ENCODE measurements at places on chromosomes 13 and 19.
A peak's percentile ranks its signal among the peaks of the same experiment; 100 is the strongest.

- DNase-seq, result no peak
Observed at GRCh38 chr13:88802886-88803285, 1131.7 kb downstream of the SLITRK5 start.

DNA sequence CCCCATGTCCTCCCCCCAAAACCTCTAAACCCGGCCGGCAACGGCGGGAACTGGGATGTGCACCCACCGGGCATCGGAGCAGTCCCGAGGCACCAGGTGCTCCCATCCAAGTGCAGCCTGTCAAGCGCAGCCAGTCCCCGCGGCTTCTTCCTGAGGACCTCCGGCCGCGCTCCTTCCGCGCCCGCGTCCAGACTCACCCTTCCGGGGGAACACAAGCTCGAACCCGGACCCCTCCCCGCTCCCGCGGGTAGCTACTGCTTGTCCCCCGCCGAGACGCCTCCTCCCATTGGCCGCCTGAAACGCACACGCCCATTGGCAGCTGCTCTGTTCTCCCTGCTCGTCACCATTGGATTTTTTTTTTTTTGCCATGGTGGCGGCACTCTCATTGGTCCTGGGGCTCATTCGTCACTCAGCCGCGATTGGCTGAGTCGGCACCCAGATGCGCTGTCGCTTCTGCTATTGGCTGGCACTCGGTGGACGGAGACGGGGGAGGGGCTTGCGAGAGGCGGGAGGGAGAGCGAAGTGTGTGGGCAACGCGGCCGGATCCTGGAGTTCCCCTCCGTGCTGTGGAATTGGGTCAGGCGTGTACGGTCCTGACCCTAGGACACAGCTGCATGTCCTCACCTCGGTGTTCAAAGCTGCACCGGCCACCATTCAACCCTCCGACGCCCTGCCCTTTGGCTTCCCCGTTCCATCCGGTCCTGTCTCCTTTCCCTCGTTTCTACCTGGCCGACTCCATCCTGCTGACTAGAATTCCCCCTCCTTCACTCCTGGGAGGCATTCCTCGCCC is at the start of gene TYK2:
TSS of gene TYK2 (minus strand) at position 260 of the 790 bp plus-strand sequence. CDS start 2,166 bp downstream, outside the sequence.
- peak; percentile 97 for DNase-seq

DNA sequence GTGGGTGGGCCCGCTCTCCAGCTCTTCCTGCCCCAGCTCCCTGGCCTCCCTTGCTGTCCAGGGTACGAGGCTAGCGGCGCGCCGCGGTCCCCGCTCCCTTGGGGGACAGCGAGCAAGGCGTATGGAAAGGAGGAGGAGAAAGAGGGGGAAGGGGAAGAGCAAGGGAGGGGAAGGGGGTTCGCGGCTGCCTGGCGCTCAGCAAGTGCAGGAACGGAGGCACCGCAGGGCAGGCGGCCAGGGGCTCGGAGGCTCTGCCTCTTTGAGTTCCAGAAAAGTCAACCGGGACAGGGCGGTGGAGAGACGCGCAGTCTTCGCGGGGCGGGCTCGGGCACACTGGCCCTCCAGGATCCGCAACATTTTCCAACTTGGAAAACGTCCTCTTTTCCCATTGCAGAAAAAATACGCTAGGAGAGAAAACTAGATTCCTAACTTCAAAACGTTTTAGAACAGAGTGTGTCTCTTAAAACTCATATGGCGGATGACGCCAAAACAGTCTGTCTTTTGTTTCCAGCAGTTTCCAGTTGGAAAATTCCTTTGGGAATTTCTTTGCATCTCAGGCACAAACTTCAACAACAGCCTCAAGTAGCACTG is 23.1 kb upstream of the TNFRSF19 start:
- no peak for DNase-seq

DNA sequence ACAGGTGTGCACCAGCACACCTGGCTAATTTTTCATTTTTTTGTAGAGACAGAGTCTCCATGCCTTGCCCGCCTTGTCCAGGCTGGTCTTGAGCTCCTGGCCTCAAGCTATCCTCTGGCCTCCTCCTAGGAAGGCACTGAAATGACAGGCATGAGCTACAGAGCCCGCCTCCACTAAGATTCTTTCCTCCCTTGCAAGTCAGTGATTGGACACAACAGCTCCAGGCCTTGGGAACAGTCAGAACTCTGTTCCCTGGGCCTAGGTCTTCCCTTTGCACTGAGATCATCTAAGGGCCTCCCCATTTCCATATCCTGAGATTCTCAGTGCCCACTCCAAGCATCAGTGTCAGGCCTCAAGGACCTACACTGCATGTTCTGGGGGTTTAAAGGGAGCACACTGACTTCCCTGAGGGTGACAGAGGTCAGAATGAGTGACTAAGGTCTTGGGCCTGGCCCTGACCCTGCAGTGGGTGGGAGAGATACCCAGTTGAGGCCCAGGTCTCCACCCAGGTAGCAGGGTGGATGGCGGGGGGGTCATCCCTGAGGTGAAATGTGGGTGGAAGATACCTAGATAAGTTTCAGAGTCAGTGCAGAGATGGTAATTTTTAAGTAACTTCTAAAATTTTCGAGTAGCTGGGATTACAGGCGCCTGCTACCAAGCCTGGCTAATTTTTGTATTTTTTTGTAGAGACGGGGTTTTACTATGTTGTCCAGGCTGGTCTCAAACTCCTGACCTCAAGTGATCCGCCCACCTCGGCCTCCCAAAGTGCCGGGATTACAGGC is 17.3 kb upstream of the ERCC1 start:
- no peak for DNase-seq

DNA sequence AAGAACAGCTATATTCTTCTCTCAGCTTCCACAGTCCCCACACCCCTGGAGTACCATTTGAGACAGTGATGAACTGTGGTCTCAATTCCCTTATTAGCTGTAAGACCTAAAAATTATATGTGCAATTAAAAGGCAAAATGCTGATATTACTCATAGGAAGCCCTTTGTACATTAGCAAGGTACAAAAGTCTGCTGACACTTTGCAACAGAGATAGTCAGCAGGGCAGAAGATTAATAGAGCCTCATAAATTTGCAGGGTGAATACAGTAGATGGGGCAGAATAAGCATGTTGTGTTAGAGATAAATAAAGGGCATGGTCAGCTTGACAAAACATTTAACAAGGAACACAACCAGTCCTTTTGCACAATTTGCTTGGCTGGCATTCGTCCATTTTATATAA is 210.0 kb upstream of the OBI1 start:
- no peak for DNase-seq

DNA sequence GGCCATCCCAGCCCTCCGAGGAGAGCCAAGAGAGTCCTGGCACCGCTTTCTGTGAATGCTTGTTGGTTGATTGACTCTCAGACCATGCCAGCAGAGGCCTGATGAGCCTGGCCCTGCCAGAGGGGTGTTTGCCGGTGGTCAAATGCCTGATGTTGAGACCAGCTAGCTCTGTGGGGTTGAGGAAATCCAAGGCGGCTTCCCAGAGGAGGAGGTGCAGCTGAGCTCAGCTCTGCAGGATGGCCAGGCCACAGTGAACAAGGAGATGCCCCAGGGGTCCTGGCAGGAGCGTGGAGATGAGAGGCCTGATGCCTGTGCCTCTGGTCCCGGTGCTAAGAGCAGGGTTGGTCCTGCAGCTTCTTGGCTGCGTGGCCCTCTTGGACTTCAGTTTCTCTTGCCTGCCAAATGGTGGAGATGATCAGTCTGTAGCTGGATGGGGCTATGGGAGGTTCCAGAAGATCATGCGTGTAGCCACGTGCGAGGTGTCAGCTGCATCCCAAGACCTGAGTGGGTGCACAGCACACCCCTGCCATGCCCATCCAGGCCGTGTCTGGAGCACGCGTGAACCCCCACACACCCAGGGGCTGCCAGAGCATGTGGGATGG is 16.8 kb downstream of the NFIC start:
- no peak for DNase-seq

GRCh38 chr19:46784262-46785053 is 3.9 kb downstream of the SLC1A5 start:
- DNase-seq, result peak; percentile 91

DNA sequence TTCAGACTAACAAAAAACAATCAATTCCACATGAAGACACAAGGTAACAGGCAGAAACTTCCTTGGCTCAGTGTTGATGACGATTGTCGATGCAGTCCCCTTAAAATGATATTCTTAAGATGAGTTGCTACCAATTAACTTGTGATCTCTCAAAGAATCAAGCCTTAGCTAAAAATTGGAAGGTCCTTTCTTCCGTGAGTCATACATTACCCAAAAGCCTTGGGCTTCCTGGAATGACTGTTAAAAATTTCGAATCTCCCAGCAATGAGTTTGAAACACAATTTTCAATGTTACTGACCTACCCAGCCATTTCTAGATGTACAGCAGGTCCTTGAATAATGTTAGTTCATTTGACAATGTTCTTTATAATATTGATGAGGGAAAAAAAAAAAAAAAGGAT is 28.0 kb upstream of the RB1 start:
- no peak for DNase-seq

- DNase-seq, result no peak
Observed at GRCh38 chr13:109584844-109585361, 201.5 kb downstream of the IRS2 start.

GRCh38 chr13:62357887-62358645 is 942.4 kb upstream of the PCDH20 start:
- DNase-seq, result peak; percentile 1

- no peak for DNase-seq
Observed at GRCh38 chr13:99332456-99332855, 25.3 kb upstream of the GPR183 start.

Data from GM04504 (cell line).